ENCODE measurements at places on chromosomes 12 and 14. TPM values are rescaled to one million over a fixed set of nuclear protein-coding genes. Genes with fewer than 3 reads are reported as not detected.

Gene KRT73
- not detected for polyA plus RNA-seq

Gene CRIP2
- 214 TPM for polyA plus RNA-seq

Gene NPFF
- polyA plus RNA-seq: not detected

Gene PPM1H
- polyA plus RNA-seq: 3.9 TPM

Gene KRT78
- not detected for polyA plus RNA-seq

Gene STK38L
- 22.4 TPM for polyA plus RNA-seq

Gene ZNF385A
- polyA plus RNA-seq: 0.46 TPM

Gene ERBB3
- 0.78 TPM for polyA plus RNA-seq

All from neural cell (in vitro differentiated cells).